Uterine smooth muscle cell (primary cell): ENCODE measurements at places on chromosomes 12 and 14. TPM values are rescaled to one million over a fixed set of nuclear protein-coding genes. Genes with fewer than 3 reads are reported as not detected.

Gene TAS2R14
- total RNA-seq: 2.9 and 3.6 TPM in 2 replicates

Gene SLC25A21
- 2.9 and 17.3 TPM in 2 replicates for total RNA-seq

Gene LTBR
- total RNA-seq: 31.2 and 56.7 TPM in 2 replicates

Gene EAPP
- total RNA-seq: 40.1 and 45.5 TPM in 2 replicates

Gene KRT77
- total RNA-seq: not detected in 2 replicates

Gene NPAS3
- total RNA-seq: 1.4 and 3.9 TPM in 2 replicates

Gene KRT85
- not detected in 2 replicates for total RNA-seq
